ENCODE measurements at places on chromosomes 7 and 10. TPM values are rescaled to one million over a fixed set of nuclear protein-coding genes. Genes with fewer than 3 reads are reported as not detected.

GRCh38 chr7:125098377-125098970 is 168.8 kb upstream of the POT1 start:
- DNase-seq, result no peak

GRCh38 chr10:110641256-110641655 is 2.9 kb upstream of the RBM20 start:
- peak; percentile 92 for DNase-seq

The PDK4 gene
- total RNA-seq, result 0.41 TPM

GRCh38 chr10:34178756-34179155 is 636.3 kb downstream of the PARD3 start:
- DNase-seq, result peak; percentile 22

DNA sequence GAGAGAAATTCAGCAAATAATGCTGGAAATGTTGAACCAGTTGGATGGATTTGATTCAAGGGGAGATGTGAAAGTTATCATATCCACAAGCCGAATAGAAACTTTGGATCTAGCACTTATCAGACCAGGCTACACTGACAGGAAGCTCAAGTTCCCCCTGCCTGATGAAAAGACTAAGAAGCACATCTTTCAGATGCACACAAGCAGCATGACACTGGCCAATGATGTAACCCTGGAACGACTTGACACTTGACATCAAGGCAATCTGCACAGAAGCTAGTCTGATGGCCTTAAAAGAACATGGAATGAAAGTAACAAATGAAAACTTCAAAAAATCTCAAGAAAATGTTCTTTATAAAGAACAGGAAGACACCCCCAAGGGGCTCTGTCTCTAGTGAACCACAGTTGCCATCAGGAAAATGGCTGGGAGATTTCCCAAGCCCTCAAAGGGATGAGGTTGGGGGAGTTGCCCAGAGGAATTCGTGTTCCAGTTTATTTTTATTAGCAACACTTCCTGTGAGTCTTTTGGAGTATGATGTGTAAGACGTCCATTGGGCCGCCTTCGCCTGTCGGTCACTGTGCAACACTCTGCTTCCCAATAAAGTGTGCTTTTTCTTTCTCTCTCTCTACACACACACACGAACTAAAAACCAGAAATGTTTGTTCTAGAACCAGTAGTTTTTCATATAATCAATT is 200.0 kb downstream of the HIBADH start:
- no peak for DNase-seq

The OR13A1 gene
- total RNA-seq, result not detected

GRCh38 chr10:5045095-5045494 is 41.4 kb upstream of the AKR1C2 start:
- no peak for DNase-seq

- DNase-seq, result no peak
These were observed 305.6 kb downstream of the RPS24 start for GRCh38 chr10:78339251-78339650.

DNA sequence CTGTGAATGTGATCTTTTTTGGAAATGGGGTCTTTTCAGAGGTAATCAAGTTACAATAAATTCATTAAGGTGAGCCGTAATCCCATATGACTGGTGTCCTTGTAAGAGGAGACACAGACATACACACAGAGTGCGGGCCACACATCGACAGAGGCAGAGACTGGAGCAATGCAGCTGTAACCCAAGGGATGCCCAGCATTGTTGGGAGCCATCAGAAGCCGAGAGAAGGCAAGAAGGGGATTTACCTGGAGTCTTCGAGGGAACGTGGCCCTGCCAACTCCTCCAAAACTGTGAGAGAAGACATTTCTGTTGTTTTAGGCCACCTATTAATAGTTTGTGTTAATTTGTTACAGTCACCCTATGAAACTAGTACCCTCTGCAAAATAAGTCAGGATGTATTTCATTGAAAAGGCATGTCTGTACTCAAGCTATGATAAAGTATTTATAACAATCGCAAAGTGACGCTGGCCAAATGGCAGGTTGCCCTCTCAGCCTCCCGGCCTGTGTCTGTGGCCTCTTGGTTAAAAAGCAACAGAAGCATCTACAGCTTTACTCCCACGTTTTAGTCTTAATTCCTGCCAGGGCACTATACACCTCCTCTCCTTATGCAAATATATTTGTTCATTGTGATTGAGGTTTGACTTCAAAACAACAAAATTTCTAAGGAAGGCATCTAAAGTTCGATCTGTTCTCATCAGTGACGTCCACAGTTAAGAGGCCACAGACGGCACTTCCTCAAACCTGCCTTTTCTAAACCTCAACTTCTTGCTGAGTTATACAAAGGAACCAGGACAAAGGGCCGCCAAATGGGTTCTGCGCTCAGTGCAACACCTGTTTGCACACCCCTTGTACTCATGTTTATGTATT is 46.8 kb downstream of the HIPK2 start:
- no peak for DNase-seq

The CCDC3 gene
- total RNA-seq, result not detected

The FFAR4 gene
- not detected for total RNA-seq

- no peak for DNase-seq
These were observed 222.5 kb upstream of the RHOBTB1 start for GRCh38 chr10:61166489-61166888.

The HIF1AN gene
- total RNA-seq, result 5.9 TPM

GRCh38 chr10:28432210-28432676 is 100.7 kb upstream of the WAC start:
- DNase-seq, result peak; percentile 64

DNA sequence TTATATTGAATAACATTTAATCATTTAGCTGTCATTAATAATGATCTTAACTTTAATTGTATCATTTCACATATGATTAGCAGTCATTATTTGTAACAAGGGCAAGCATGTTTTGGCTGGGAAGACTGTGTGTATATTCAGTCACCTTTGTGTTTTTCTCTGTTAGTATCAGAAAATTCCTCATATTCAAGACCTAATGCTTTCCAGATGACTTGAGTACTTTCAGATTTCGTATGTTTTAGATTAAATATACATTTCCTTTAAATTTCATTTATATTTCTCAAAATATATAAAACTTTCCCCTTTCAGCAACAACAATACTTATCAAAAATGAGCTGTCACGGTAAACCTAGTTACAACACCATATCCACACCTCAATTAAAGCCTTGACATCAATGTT is 6.3 kb upstream of the CACNA2D1 start:
- no peak for DNase-seq

The CFAP46 gene
- not detected for total RNA-seq

The ENTPD1 gene
- 0.03 TPM for total RNA-seq

DNA sequence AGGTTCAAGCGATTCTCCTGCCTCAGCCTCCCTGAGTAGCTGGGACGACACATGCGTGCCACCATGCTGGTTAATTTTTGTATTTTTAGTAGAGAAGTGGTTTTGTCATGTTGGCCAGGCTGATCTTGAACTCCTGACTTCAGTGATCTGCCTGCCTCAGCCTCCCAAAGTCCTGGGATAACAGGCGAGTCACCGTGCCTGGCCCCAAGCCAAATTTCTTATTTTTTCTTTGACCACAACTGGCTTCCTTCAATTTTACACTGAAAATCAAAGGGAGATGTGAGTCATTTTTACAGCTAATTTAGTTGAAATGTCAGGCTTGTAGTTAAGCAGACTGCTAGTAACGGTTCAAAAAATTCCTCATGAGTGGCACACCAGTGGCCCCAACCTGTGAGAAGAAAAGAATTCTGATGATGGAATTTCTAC is 7.8 kb downstream of the RNF216 start:
- DNase-seq, result peak; percentile 98

GRCh38 chr7:100711369-100711768 is 5.4 kb downstream of the POP7 start:
- DNase-seq, result no peak

The AKR1D1 gene
- not detected for total RNA-seq

DNA sequence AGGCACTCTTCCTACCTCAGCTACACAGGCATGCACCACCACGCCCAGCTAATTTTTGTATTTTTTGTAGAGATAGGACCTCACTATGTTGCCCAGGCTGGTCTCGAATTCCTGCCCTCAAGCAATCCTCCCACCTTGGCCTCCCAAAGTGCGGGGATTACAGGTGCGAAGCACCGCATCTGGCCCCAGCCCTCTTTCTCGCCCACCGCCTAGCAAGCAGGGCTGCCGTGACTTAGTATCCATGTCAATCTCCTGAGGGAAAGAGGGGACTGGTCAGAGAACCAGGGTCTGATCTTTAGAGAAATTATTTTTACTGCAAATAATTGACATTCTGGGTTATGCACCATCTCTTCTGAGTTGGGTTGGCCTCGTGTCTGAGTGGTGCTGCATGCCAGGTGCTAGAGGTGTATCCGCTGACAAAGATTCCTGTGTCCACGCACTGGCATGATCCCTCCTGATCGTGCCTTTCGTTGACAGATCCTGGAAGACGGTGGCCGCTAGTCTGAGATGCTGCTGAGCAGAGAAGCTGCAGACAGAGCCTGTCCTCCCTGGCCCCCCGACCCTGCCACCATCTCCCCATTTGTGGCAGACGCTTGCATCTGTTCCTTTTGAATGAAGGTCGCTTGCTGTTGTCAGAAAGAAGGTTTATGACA is 22.7 kb downstream of the WIPI2 start:
- DNase-seq, result no peak

DNA sequence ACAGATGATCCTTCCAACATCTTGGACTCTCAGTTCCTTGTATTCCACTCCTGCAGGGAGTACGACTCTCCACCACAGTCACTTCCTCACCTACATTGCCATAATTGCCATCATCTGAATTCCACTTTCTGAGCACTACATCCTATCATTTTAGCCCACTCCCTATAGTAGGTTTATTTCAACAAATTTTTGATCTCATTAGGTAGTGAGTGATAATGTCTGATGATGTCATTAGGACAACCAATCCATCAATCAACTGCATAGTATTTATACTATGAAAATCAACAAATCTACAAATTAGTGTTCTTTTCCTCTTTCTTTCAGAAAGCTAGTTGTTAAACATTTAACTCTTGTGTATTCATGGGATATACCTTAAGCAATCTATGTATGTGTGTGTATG is 13.7 kb upstream of the TRA2A start:
- DNase-seq, result no peak

The HYAL4 gene
- total RNA-seq, result not detected

The SPDYE9 gene
- total RNA-seq, result not detected

The SORCS3 gene
- 0.10 TPM for total RNA-seq

DNA sequence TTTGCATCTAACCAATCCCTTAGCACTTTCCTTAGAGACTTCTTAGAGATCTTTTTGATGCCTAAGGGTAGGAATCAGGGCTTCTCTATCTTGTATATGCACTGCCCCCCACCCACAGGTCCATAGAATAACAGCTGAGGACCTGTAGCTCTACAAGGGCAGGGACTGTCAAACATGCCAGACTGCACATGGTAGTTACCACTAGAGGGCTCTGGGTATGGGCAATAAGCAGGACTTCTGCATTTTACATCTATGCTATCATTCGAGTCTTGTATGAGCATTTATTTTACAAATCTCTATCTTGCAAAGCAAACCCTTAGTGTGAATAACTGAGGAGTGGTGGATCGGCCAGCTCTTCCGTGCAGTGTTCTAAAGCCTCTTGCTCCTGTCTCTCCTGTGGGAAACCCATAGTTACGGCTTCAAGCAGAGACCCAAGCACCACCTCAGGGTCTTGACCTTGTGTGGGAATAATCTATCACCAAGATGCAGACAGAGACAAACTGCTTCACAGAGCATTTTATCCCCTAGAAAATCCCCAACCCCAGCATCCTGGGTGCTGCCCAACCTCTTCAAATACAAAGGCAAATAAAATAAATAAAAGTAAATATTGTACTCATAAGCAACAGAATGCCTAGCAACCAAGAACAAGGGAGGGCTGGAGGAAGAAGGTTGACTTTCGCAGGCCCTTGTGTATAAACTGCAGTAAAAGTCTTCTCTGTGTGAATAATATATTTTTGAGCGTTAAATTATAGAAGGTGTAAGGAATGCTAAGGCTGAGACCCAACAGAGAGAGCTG is 219.3 kb downstream of the WDR11 start:
- no peak for DNase-seq

The KBTBD2 gene
- 29.6 TPM for total RNA-seq

DNA sequence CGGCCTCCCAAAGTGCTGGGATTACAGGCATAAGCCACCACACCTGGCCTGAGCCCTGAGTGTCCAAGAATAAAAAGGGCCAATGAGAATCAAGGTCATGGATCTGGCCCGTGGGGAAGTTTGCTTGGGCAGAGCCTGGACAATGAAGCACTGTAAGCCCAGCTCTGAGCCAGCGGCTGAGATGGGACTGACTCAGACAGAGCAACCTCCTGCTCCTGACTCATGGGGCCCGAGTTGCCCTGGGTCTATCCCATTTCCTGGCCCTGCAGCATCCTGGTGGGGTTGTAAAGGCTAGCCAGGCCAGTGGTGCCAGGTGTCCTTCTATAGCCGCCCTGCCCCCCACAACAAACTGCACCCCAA is 5.2 kb upstream of the MYH16 start:
- DNase-seq, result peak; percentile 72

DNA sequence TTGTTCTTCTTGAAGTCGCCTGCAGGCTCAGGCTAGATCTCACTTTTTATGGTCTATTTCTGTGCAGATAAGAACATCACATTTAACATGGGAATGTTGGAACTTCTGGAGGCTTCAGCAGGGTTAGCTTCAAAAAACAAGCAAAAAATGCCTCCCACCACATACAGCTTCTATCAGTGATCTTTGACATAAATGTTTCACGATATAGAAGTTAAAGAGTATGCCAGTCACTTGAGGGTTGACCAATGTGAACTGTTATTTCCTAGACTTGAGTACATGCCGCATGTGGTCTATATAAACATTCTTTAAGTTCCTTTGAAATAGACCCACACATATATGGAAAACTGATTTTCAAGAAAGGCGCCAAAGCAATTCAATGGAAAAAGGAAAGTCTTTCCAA is 219.2 kb upstream of the KLF14 start:
- no peak for DNase-seq

DNA sequence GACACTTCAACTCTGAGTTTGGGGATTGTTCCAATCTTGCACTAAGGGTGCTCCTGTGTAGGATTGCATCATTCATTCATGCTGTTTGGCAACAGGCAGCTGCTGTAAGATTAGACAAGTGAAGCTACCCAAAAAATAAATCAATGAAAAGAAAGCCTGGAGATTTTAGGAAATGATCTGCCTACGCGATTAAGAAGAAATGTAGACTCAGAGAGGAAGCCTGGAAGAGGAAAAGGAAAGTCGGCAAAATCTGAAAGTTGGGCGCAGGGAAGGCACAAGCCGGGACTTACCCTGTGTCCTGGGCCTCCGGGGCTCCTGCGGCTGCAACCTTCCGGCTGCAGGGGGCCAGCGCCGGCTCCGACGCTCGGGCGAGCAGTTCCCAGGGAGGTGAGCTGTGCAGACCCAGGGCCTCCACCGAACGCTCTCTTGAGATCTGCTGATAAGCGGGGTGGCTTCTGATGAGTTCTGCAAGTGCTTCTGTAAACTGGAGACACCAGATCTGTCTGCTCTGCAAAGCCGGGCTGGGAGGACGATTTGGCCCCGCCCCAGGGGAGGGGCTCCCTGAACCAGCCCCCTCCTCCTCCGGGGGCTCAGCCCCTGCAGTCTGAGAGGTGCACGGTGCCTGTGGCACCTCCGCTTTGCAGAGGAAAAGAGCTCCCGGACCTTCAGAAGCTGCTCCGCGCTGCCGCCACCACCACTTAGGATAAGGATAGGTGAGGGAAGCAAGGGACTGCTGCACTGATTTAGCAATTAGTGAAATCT is 17.4 kb downstream of the PSPH start:
- peak; percentile 94 for DNase-seq
